MM.1S (cell line): ENCODE measurements at places on chromosomes 7 and 10.

DNA sequence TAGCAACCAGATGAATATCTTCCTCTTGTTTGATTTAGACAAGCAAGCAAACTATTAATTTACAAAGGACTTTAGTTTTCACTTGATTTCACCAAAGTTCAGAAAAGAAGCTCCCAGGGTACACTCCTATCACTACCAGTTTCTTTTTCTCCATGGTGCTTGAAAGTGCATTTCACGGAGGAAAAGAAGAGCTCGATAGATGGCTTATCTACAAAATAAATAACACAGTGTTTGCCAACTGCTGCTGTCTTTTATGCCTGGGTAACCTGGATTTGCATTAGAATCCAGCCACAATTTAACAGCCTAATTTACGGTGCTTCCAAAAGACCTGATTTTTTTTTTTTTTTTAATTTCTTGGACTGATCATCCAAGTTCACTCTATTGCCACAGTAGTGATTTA, 275.7 kb downstream of the GPR37 start:
- no peak for DNase-seq

GRCh38 chr7:145105561-145105960, 269.7 kb upstream of the TPK1 start:
- DNase-seq = no peak

DNA sequence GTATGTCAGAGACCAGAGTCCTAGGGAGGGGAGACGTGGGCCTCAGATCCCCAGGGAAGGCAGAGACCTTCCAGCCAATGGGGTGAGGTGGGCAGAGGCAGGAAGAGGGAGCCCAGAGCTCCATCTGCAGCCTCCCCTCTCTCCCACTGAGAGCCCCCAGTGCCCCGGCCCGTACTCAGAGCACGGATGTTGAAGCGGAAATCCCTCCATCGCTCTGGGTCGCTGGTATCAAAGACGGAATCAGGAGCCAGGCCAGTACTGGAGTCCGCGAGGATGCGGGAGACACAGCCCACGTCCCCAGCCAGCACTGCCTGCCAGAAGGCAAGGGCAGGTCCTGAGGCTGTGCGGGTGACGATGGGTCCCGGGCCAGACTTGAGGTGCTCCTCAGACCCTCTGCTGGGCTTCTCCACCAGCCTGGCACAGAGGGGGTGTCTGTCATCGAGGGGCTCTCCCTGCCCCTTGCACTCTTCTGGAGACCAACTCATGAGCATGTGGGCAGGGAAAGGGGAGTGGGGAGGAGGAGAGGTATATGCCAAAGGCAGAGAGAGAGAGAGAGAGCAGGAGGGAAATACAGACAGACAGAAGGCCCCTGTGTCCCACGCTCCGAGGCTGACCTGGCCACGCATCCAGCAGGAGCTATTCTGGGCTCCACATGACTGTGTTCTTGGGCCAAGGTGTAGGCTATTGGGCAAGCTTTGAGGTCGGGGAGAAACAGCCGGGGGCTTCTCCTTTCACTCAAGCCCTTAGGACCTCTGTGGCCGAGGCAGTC, at the start of gene ASB10:
Gene ASB10, minus strand, starts transcription at position 611 of the 769 bp plus-strand sequence. Its CDS starts 120 bp downstream, at position 491.
- DNase-seq = no peak

DNA sequence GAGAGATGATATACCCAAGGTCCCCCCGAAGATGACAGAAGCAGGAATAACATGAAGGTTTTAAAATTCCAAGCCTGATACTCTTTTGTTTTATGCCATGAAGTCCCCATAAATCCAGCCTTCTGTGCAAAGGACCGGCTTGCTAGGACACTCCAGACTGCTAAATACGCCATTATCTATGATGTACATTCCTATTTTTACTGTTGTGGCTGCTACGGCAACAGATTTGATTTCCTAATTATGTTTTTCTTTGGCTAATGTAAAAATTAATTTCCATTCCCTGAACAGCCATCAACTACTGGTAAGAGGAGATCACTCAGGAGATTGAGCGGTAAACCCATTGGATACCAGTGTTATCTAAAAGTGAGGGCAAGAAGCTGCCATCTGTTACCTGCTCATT, 1090.8 kb downstream of the TYW1 start:
- no peak for DNase-seq

- no peak for DNase-seq
These were observed 1006.3 kb downstream of the SORCS1 start for GRCh38 chr10:106158241-106158640.

DNA sequence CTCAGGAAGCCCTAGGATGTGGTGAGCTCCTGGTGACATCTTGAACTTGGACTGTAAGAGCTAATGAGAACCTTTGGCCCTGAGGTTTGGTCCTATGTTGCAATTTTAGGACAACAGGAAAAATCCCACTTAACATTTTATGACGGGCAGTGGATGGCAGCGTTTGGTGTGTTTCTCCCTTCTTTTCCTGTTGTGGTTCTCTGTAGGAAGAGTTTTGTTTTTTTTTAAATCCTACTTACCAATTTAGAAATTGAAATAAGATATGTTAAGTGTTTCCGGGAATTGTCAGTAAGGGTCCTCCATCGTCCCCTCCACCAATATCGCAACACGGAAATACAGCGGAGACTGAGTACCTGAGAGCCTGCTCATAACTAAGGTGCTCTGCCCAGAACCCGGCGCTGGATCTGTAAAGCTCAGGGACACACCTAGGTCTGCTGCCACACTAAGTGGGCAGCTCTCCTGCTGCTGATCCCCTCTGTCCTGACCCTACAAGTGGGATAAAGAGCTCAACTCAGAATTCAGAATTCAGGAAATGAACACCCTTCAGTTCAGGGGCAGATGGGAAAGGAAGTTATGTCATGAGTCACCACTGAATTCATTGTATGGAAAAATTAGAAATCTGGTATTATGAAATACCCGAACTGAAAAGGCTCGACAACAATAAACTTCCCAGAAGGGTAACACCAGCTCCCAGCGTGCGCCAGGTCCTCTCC, 9.1 kb upstream of the PROSER2 start:
- DNase-seq = no peak

- no peak for DNase-seq
These were observed 93.1 kb downstream of the NRP1 start for GRCh38 chr10:33241351-33241750.

- no peak for DNase-seq
These were observed 181.8 kb upstream of the DGKB start for GRCh38 chr7:15084368-15084767.

DNA sequence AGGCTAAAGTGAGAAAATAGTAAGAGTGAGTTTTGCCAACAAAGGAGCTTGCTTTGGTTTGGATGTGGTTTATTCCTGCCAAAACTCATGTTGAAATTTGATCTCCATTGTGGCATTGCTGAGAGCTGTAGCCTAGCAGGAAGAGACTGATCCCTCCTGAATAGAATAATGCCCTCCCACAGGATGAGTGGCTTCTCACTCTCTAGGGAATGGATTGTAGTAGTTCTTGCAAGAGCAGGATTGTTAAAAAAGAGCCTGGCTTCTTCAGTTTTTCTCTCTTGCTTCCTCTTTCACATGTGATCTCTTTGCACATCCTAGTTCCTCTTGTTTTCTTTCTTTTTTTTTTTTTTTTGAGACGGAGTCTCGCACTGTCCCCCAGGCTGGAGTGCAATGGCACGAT, 34.4 kb downstream of the ASAH2 start:
- DNase-seq = no peak

GRCh38 chr10:1736144-1736971, 967 bp downstream of the ADARB2 start:
- no peak for DNase-seq

- no peak for DNase-seq
These were observed 29.9 kb downstream of the SORBS1 start for GRCh38 chr10:95531058-95531809.

- no peak for DNase-seq
These were observed 26.9 kb upstream of the SORBS1 start for GRCh38 chr10:95588025-95588424.

GRCh38 chr7:2688409-2689342, 674 bp downstream of the AMZ1 start:
- peak; percentile 75 for DNase-seq

DNA sequence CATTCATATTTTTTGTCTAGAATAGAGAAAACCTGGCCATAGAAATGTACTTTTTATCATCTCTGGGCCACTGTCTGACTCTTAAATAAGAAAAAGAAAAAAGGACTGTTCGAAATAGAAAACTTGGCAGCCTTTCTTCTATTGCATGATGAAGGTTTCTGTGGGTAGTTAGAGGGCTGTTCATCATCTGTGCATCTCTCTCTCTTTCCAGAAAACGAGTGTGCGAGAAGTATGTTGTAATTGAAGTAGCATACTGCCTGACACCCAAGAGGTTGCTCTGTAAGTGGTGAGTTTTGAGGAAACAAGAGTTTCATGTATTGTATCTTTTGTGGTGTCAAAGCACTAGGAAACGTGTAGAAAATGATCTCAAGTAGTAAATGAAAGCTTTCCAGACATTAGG, 343.2 kb upstream of the TMEM229A start:
- no peak for DNase-seq
